ENCODE measurements at places on chromosomes 1 and 21.

DNA sequence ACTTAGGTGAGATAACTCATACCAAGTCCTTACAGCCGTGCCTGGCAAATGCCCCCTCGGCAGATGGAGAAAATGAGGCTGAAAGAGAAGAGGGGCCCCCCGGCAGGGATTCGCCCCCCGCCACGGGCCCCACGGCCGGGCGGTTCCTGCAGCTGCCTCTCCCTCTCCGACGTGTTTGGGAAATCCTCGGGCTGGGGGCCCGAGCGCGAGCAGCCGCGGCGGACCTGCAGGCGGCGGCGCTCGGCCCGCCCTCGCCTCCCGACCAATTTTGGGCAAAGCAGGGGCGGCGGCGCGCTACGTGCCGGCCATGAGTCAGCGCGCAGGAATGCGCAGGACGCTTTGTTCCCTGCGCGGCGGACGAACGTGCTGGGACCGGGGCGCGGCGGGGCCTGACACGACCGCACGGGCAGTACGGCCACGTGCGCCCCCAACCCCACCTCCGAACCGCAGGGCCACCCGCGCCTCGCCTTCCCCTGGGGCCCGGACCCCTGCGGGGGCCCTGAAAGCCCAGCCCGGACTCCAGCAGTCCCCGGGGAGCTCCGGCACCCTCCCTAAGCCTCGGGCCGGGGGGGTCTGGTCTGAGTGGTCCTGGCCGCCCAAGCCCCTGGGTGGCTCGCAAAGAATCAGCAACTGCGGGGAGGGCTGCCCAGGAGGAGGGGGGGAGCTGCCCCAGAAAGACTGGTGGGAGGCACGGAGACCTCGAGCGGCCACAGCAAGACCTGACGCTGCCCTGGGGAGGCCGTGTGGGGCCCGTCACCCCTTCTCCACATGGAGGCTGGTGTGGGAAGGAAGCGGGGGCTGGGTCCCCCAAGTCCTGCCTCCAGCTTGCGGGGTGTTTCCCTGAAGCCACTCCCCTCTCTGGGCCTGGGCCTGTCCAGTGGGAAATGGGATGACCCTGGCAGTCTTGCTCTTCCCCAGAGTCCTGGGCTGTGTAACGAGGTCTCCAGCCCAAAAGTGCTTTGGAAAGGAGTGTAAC, 11.9 kb upstream of the EDN2 start:
- no peak for DNase-seq

- no peak for DNase-seq
Measured at GRCh38 chr1:181116819-181117390, 28.4 kb downstream of the IER5 start.

GRCh38 chr1:100750005-100750885, 30.7 kb downstream of the VCAM1 start:
- DNase-seq: no peak

- no peak for DNase-seq
Measured at GRCh38 chr1:10980094-10980577, 32.3 kb upstream of the TARDBP start.

GRCh38 chr1:84121360-84121759, 22.7 kb upstream of the PRKACB start:
- DNase-seq: peak; percentile 25

- peak; percentile 32 for DNase-seq
Measured at GRCh38 chr1:200738949-200739651, 407 bp downstream of the CAMSAP2 start.

GRCh38 chr1:32275424-32275823, 16.5 kb upstream of the HDAC1 start:
- no peak for DNase-seq

DNA sequence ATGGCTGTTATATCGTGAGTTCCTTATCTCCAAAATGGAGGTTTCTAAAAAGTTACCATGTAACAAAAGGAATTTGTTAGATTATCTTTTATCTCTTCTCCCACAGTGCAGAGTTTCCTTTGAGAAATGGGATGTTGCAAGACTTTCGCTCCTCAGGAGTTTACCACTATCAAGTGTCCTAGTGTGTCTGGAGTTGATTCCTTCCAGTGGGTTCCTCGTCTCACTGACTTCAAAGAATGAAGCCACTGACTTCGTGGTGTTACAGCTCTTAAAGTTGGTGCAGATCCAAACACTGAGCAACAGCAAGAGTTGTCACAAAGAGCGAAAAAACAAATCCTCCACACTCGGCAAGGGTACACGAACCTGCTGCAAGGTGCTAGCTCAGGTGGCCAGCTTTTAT, 37.0 kb downstream of the SPAG17 start:
- no peak for DNase-seq

- DNase-seq: no peak
Measured at GRCh38 chr1:205074513-205074912, 9.7 kb downstream of the TMEM81 start.
